Endodermal cell (in vitro differentiated cells): ENCODE measurements at places on chromosomes 2 and 18.

- no peak for DNase-seq
Observed at GRCh38 chr18:79991494-79991893, 3.1 kb upstream of the TXNL4A start.

GRCh38 chr2:24744356-24744755 lies 48.8 kb downstream of the PTRHD1 start:
- DNase-seq, result no peak

DNA sequence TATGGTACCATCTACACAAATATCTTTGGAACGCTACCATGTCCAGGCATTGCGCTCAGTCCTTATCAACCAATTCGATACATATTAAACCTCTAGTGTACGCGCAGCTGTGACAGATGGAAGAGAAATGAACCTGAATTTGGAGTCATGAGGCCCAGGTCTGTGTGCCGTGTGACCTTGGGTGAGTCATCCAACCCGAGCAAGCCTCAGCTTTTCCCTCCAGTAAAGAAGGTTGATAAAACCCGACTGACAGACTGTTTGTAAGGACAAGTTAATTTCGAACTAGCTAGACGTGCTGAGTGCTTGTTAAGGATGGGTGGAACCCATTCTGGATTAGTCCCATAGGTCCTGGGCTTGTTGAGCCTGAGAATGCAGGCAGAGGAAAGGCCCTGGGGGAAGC lies 28.2 kb downstream of the GREB1 start:
- DNase-seq, result no peak

GRCh38 chr2:240956171-240956934 lies 42.1 kb upstream of the SNED1 start:
- peak; percentile 38 for DNase-seq

DNA sequence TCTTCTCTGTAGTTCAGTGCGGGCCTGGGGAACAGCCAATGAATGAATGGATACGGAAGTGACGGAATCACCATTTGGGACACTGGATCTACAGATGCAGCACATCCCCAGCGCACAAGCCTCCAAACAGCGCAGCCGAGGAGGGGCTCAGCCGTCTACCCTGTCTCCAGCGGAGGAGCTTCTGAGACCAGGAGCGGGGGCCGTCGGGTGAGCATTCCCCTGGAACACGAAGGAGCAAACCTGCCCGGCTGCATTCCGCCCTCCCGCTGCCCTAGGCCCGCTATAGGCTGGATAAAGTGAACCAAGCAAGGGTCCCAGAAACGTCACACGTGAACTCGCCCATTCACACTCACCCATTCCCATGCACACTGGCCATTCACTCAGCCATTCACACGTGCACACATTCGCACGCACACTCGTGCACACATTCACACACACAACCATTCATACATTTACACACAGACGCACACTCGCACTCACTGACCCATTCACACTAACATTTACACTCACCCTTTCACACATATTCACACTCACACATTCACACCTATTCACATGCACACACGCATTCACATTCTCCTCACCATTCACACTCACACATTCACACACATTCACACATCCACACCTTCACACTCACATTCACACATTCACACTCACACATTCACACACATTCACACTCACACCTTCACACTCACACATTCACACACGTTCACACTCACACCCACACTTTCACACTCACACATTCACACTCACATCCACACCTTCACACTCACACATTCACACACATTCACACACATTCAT lies 63.4 kb downstream of the BIN1 start:
- DNase-seq, result peak; percentile 63

- DNase-seq, result no peak
Observed at GRCh38 chr2:13597176-13597575, 880.4 kb downstream of the TRIB2 start.

DNA sequence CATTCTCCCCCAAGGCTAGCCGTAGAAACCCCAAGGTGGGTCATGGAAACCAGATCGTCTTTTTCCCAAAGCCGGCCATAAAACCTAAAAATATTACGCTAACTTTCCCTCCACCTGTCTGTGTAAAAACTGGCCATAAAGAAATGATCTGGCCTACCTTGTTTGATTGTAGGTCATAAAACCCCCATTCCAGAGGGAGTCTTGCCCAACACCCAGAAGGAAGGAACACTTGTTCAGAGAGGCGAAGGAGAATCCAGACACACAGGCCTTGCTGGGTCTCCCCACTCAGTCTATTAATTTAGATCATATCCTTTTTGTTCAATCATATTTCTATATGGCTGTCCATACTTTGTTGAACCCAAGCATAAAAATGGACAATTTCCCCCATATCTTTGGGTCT lies 344.7 kb downstream of the HRH4 start:
- no peak for DNase-seq

GRCh38 chr18:79628416-79629248 lies 51.0 kb upstream of the CTDP1 start:
- no peak for DNase-seq

- peak; percentile 59 for DNase-seq
Observed at GRCh38 chr2:193966590-193966989, 1690.4 kb upstream of the SLC39A10 start.

DNA sequence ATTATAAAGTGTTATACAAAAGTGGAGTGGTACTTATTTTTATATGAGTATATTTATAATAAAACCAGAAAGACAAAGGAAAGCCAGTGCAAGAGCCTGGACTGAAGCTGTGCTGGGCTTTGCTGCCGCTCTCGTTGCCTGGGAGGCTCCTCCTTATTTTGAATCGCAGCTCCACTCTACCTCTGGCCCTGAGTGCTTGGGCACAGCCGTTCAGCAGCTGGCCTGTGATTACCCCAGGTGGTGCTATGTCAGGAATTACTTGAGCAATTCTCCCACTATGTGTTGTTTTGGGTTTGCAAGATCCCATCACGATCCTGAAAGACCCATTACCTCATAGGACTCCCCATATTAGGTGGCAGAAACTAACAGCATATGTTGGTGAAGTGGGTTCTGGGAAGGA lies 53.0 kb upstream of the LCLAT1 start:
- DNase-seq, result no peak

DNA sequence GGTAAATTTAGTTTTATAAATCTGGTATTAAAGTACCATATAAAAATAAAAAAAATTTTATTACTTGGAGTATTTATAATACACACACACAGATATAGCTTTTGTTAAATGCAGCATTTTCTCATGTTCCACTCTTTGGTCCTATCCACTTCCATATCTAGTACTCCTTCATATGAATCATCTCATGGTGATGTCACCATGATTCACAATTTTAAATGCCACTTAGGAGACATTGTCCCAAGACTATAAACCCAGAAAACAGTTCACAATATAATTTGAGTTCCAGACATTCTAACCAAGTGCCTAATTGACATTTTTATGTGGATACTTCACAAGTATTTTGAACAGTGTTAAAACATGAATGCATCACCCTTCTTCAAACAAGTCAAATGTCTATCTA lies 1398.3 kb downstream of the DSC3 start:
- no peak for DNase-seq

DNA sequence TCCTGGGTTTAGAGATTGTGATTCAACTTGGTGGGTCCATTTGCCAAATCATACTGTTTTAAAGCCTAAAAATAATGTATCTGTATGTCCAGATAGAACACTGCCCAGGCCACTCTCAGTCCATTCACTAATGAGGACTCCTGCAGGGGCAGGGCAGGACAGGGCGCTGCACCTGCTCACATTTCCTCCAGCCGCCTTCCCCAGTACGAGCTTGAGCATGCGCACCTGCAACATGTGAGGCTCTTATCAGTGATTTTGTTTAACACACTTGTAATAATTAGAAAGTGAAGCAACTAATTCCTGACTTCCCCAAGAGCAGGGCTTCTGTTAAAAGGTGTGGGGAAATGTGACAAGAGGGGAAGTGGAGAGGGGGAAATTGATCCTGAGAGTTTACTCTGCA lies 89.7 kb downstream of the AFF3 start:
- DNase-seq, result no peak

- peak; percentile 75 for DNase-seq
Observed at GRCh38 chr2:224971214-224971613, 71.1 kb downstream of the DOCK10 start.
